Muscle of leg (tissue), 16 donors: ENCODE measurements at places on chromosomes 1 and 21. TPM values are rescaled to one million over a fixed set of nuclear protein-coding genes. Genes with fewer than 3 reads are reported as not detected.

- DNase-seq: peak; percentile 48
Measured at GRCh38 chr21:35086357-35086756, 37.3 kb upstream of the RUNX1 start.

DNA sequence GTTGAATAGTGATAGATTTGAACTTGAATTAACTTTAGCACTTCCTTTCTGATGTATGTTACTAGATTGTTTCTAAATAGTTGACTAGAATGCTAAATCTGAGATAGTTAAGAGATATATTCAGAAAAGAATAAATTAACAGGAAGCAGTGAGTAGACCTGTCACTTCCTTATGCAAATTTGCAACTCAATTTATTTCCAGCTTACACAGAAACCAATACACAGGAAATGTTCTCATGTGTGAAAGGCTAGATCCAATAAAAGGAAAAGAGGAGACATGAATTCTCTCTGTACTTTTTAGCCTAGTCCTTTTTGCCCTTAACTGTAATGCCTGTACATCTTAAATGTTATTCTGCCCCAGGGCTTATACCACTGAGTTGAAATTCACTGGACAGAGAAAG, 522.3 kb downstream of the COL11A1 start:
- no peak for DNase-seq

The LRRN2 gene
- 2.7 TPM for total RNA-seq

The ESRRG gene
- total RNA-seq: 20.3 TPM

DNA sequence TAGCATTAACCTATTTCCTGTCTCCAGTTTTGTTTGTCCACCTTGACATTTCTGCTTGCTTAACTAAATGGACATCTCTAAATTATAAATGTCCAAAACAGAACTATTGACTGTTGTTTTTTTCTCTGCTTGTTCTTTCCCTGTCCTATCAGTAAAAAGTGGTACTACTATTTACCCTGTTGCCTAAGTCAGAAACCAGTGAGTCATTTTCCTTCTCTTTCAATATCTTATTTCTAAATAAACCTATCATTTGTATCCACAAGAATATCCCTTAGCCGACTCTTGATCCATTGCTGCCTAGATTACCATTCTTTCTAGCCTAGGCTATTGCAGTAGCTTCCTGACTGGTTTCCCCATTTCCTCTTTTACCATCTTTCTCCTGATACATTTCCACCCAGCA, 22.5 kb downstream of the MIER1 start:
- no peak for DNase-seq

GRCh38 chr1:93670141-93670540, 11.5 kb downstream of the BCAR3 start:
- DNase-seq: peak; percentile 71

GRCh38 chr1:162087111-162087510, 17.6 kb downstream of the NOS1AP start:
- no peak for DNase-seq

GRCh38 chr1:116661633-116662032, 5.9 kb downstream of the IGSF3 start:
- no peak for DNase-seq

The FAM151A gene
- total RNA-seq: not detected

DNA sequence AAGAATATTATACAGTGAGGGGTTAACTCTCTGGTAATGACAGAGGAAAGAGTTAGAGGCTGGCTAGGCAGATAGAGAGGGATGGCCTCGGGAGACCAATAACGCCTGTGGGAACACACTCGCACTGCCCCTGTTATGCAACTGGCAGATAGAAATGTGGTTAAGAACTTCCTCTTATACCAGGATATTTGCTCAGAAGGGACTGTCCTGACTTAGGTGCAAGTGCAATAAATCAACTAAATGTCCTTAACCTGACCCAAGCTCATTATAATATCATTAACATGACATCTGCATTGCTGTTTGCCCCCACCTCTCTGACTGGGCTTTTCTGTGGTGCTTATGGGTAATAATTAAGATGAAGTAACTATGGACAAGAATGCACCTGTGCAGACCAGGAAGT, 1518.0 kb downstream of the NCAM2 start:
- no peak for DNase-seq

DNA sequence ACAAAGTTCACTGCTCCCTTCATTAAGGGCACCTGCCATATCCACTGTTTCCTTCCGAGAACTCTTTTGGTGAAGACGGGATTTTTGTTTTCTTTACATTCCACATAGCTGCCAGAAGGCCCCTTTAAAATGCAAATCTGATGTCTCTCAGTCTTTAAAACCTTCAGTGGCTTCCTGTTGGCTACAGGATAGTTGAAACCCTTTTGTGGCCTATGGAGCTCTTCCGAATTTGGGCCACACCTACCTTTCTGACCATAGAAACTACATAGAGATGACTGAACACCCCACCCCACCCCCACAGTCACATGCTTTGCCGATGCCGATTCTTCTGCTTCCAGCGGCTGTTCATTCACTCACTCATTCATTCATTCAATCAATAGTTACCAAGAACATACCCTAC, 502.6 kb downstream of the KIF26B start:
- no peak for DNase-seq

- peak; percentile 78 for DNase-seq
Measured at GRCh38 chr1:17689011-17689410, 66.1 kb upstream of the ACTL8 start.

DNA sequence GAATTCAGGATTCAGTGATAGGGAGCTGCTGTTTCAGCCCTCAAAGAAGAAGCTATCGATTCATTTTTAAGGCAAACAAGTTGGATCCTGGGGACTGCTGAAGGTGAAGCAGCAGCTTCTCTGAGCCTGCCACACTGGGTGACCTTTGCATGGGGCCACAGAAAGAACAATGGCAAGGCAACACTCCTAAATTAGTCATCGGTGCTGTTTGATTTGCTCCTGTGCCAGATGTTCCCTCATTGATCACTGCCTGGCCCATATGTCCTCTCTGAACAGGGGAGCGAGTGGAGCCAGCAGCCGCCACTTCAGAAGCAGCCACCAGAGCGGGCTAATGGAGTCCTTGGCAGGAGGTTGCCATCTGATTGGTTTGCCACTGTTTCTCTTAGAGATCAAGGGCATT, 391.5 kb downstream of the NTNG1 start:
- DNase-seq: no peak
